ENCODE measurements at places on chromosomes 4 and X.
A peak's percentile ranks its signal among the peaks of the same experiment; 100 is the strongest.

GRCh38 chrX:11450354-11450753 lies 157.1 kb downstream of the AMELX start:
- no peaks in the 10 kb centered on the region for H3K36me3 ChIP-seq
- H3K27ac ChIP-seq, result no peak overlapping the region
- no peak for DNase-seq
- H3K4me1 ChIP-seq, result no peaks in the 10 kb centered on the region

GRCh38 chrX:130902446-130902782 lies 595 bp downstream of the ENOX2 start:
- no peak overlapping the region for H3K4me3 ChIP-seq
- H3K27me3 ChIP-seq, result peaks cover 9% of the 10 kb centered on the region
- H3K4me1 ChIP-seq, result peaks cover 22% of the 10 kb centered on the region
- peaks cover 17% of the 10 kb centered on the region for H3K36me3 ChIP-seq
- peak overlapping the region; percentile 86 for H3K27ac ChIP-seq

- no peaks in the 10 kb centered on the region for H3K27me3 ChIP-seq
- H3K36me3 ChIP-seq, result peaks cover 30% of the 10 kb centered on the region
- no peak overlapping the region for H3K4me3 ChIP-seq
- no peak for DNase-seq
These were observed 46.9 kb downstream of the ANTXR2 start for GRCh38 chr4:80026100-80026499.

- peaks cover 5% of the 10 kb centered on the region for H3K36me3 ChIP-seq
- peak overlapping the region; percentile 93 for H3K4me3 ChIP-seq
- peaks cover 16% of the 10 kb centered on the region for H3K27me3 ChIP-seq
These were observed 716 bp downstream of the FHIP1A start for GRCh38 chr4:151409470-151410313.

- H3K27me3 ChIP-seq, result no peaks in the 10 kb centered on the region
- no peak overlapping the region for H3K27ac ChIP-seq
- peaks cover 59% of the 10 kb centered on the region for H3K4me1 ChIP-seq
These were observed 315.8 kb downstream of the RAB28 start for GRCh38 chr4:13168326-13168725.

DNA sequence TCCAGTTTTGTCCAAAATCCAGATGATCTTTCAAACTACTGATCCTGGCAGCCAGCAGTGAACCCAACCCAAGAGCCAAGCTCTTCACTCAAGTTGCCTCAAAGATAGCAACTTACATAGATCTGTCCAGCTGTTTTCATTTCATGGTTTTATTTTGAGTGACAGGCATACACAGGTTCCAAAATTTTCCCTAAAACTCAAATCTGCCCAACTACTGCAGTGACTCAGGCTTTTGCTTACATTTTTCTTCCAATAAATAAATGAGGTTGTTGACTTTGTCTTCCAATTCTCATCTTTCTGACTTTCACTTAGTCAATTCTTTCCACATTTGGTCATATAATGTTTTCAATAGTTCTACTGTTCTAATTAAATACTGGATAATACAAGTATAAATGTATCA lies 158.8 kb downstream of the TECRL start:
- H3K4me1 ChIP-seq, result no peaks in the 10 kb centered on the region
- no peak overlapping the region for H3K27ac ChIP-seq
- H3K27me3 ChIP-seq, result peaks cover 4% of the 10 kb centered on the region
- no peak for DNase-seq

- H3K4me1 ChIP-seq, result no peaks in the 10 kb centered on the region
- DNase-seq, result no peak
- H3K36me3 ChIP-seq, result peaks cover 86% of the 10 kb centered on the region
These were observed 22.2 kb downstream of the TMEM184C start for GRCh38 chr4:147639388-147639787.

DNA sequence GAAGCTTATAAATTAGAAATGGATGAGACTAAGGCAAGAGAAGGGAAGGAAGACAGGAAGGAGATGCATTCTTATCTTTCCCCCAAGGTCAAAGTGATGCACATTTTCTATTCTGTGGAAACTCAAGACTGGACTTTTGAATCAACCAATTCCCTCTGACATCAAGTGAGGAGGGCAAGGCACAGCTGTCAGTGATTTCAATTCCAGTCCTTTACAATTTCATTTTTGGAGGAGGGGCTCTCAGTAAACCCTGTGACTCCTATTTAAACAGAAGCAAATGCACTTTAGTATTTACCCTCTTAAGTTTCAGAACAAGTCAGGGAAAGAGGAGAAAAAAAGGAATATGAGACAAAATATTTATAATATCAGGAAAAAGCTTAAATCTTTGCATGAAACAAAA lies 134.0 kb downstream of the MGST2 start:
- DNase-seq, result no peak
- peaks cover 69% of the 10 kb centered on the region for H3K4me1 ChIP-seq
- peaks cover 25% of the 10 kb centered on the region for H3K36me3 ChIP-seq
- no peaks in the 10 kb centered on the region for H3K27me3 ChIP-seq
- H3K4me3 ChIP-seq, result no peak overlapping the region

GRCh38 chr4:65670331-65671031 lies at the start of gene EPHA5:
EPHA5 (minus strand) TSS chr4:65670489; CDS start chr4:65669742, 747 bp downstream.
- no peaks in the 10 kb centered on the region for H3K36me3 ChIP-seq
- H3K4me3 ChIP-seq, result peak within 1 kb of the TSS; percentile 86
- peak; percentile 83 for DNase-seq
- H3K4me1 ChIP-seq, result peaks cover 25% of the 10 kb centered on the region

DNA sequence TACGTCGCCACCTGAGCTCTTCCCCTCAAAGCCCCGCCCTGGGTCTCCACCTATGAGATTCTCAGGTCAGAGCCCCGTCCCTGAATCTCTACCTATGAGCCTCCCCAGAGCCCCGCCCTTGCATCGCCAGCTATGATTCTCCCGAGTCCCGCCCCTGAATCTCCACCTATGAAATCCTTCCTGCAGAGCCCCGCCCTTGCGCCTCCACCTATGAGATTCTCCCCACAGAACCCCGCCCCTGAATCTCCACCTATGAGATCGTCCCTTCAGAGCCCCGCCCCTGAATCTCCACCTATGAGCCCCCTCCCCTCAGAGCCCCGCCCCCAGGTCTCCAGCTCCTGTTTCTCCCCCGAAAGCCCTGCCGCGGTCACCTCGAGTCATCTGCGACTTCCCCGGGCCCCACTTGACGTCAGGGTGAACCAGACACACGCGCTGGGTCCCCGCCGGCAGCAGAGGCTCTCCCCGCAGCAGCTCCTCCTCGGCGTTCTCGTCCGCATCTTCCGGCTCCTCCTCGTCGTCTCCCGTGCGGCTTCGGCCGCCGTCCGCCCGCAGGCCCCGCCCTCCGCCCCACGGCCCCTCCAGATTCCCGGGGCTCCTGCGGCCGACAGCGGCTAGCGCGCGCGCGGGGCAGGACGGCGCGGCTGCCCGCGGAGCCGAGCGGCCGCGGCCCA lies 393 bp downstream of the GTPBP6 start:
- peaks cover 3% of the 10 kb centered on the region for H3K27me3 ChIP-seq
- H3K4me3 ChIP-seq, result peak overlapping the region; percentile 90
- H3K27ac ChIP-seq, result peak overlapping the region; percentile 97
- DNase-seq, result peak; percentile 98
- H3K4me1 ChIP-seq, result peaks cover 8% of the 10 kb centered on the region

GRCh38 chr4:73606465-73606974 lies 13.7 kb downstream of the RASSF6 start:
- H3K27ac ChIP-seq, result no peak overlapping the region
- no peak overlapping the region for H3K4me3 ChIP-seq
- DNase-seq, result no peak
- H3K36me3 ChIP-seq, result no peaks in the 10 kb centered on the region
- no peaks in the 10 kb centered on the region for H3K4me1 ChIP-seq
- H3K27me3 ChIP-seq, result peaks cover 15% of the 10 kb centered on the region

DNA sequence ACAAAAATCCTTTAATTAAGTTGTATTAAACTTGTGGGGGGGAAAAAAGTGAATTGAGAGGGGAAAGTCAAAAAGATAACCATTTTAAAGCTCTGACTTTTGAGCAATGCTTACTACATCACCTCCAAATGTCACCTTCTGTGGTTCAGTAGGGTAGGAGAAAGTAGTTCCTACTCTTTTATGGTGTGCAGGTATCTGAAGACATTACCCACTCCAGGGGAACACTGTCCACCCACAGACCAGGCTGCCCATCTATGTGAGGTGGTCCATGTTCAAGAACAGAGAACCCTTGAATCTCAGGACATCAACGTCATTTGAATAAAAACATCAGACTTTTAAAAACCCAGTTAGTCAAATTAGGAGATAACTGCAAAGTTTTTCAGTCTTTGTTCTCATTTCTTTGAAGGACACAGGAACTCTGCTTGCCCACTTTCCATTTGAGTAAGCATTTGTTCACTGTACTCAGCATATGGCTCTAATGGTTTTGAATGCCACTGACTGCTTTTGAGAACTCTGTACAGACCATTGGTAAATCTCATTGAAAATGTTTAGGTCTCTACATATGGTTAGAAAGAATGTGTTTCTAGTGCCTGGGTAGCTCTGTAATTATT lies 18.4 kb downstream of the NMU start:
- peaks cover 22% of the 10 kb centered on the region for H3K36me3 ChIP-seq
- no peaks in the 10 kb centered on the region for H3K27me3 ChIP-seq
- DNase-seq, result no peak
- H3K4me3 ChIP-seq, result no peak overlapping the region

DNA sequence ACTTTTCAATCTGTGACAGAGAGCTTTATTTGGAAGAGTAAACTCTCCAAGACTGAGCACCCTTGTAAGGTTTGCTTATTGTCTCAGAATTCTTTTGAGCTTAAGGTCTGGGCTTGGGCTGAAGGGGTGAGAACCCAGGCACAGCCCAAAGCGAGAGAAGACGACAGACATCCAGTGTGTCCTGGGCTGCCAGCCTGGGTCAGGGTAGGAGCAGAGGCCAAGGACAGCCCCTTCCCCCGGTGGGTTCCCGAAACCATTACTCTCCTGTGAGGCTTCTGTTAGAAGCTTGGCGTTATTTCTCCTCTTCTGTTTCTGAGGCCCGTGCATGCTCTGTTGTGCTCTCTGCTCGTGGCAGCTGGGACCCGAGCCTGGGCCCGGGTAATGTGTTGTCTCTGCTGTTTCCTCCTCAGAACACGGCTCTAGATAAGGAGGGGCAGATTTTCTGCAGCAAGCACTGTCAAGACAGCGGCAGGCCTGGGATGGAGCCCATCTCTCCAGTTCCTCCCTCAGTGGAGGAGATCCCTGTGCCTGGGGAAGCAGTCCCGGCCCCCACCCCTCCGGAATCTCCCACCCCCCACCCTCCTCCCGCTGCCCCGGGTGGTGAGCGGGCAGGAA lies 177.5 kb downstream of the DCLK2 start:
- no peak overlapping the region for H3K4me3 ChIP-seq
- DNase-seq, result no peak
- peaks cover 70% of the 10 kb centered on the region for H3K4me1 ChIP-seq

DNA sequence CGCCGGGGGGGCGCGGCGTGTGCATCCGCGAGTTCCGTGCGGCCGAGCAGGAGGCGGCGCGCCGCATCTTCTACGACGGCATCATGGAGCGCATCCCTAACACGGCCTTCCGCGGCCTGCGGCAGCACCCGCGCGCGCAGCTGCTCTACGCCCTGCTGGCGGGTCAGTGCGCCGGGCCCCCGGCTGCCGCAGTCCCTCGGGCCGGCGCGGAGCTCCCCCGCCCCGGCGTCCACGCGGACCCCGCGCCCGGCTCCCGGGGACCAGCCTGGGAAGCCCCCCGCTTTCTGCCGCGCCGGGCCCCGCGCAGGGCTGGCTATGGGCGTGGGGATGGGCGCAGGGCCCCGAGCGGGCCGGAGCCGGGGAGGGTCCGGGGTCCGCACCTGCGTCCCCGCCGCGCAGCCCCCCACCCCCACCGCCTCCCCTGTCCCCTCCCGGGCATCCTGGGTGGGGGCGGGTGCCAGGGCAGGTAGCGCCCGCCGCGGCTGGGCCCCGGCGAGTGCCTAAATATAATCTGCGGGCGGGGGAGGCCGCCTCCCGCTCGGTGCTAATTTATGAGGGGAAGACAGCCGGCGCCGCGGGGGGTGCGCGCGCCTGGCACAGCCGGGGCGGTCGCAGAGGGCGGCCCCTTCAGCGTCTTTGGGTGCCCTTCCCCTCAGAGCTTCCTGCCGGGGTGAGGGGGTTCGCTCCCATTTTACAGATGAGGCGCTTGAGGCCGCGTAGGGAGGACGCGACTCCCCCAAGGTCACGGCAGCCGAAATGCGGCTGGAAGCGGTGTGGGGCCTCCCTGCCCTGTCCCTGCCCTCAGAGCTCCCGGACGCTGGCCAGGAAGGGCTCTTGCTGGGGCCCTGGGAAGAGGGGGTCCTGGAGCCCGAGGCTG lies 837 bp downstream of the NAT8L start:
- no peak overlapping the region for H3K27ac ChIP-seq
- no peaks in the 10 kb centered on the region for H3K36me3 ChIP-seq
- no peaks in the 10 kb centered on the region for H3K4me1 ChIP-seq
- H3K4me3 ChIP-seq, result no peak overlapping the region

DNA sequence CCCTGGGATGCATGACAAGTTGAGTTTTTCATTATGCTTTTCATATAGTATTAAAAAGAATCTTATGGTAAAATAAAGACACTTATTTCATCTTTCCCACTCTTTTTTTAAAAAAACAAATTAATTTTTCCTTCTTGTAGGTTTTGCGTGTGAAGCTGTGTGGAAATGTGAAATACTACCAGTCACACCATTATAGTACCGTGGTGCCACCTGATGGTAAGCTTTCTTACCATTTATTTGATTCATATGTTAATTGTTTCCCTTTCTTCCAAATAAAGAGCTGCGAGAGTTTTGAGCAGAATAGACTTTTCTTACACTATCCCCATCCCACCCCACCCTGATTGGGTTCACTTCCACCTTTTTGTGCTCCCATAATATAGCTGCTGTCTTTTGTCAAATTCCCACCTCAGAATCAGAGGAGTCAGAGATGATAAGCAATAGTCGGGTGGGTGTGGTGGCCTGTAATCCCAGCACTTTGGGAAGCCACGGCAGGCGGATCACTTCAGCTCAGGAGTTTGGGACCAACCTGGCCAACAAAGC lies 44.3 kb downstream of the CASP6 start:
- no peaks in the 10 kb centered on the region for H3K27me3 ChIP-seq
- H3K36me3 ChIP-seq, result peaks cover 10% of the 10 kb centered on the region
- DNase-seq, result no peak
- no peak overlapping the region for H3K4me3 ChIP-seq
- no peak overlapping the region for H3K27ac ChIP-seq

GRCh38 chr4:141713185-141713584 lies 76.8 kb downstream of the IL15 start:
- no peaks in the 10 kb centered on the region for H3K4me1 ChIP-seq
- no peaks in the 10 kb centered on the region for H3K36me3 ChIP-seq
- no peak for DNase-seq
- peaks cover 3% of the 10 kb centered on the region for H3K27me3 ChIP-seq
- no peak overlapping the region for H3K4me3 ChIP-seq

DNA sequence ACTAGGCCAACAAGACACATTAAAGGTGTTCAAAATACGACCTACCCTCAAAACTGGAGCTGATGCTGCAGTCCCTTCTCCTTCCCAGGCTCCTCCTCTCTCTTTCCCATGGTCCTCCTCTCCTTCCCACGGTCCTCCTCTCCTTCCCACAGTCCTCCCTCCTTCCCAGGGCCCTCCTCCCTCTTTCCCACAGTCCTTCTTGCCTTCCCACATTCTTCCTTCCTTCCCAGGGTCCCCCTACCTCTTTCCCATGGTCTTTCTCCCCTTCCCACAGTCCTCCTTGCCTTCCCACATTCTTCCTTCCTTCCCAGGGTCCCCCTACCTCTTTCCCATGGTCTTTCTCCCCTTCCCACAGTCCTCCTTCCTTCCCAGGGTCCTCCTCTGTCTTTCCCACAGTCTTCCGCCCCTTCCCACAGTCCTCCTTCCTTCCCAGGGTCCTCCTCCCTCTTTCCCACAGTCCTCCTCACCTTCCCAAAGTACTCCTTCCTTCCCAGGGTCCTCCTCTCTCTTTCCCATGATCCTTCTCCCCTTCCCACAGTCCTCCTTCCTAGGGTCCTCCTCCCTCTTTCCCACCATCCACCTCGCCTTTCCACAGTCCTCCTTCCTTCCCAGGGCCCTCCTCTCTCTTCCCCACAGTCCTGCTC lies 54.2 kb downstream of the SH3KBP1 start:
- H3K36me3 ChIP-seq, result peaks cover 26% of the 10 kb centered on the region
- DNase-seq, result no peak
- no peak overlapping the region for H3K27ac ChIP-seq
- H3K4me1 ChIP-seq, result peaks cover under 1% of the 10 kb centered on the region

Measured in nephron progenitor cell (in vitro differentiated cells).